ENCODE measurements at places on chromosomes 3 and 15.

GRCh38 chr3:76570436-76571057 is 469.4 kb upstream of the ROBO2 start:
- peak; percentile 67 for DNase-seq

DNA sequence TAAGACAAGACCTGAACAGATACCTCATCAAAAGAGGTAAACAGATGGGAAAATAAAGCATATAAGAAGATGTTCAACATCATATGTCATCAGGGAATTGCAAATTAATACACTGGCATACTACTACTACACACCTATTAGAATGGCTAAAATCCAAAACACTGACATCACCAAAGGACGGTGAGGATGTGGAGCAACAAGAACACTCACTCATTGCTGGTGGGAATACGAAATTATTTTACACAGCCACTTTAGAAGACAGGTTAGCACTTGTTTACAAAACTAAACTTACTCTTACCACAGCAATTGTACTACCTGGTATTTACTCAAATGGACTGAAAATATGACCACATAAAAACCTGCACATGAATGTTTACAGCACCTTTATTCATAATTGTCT is 119.6 kb downstream of the GSK3B start:
- DNase-seq, result no peak

- DNase-seq, result no peak
Measured at GRCh38 chr3:176974279-176974678, 223.0 kb downstream of the TBL1XR1 start.

DNA sequence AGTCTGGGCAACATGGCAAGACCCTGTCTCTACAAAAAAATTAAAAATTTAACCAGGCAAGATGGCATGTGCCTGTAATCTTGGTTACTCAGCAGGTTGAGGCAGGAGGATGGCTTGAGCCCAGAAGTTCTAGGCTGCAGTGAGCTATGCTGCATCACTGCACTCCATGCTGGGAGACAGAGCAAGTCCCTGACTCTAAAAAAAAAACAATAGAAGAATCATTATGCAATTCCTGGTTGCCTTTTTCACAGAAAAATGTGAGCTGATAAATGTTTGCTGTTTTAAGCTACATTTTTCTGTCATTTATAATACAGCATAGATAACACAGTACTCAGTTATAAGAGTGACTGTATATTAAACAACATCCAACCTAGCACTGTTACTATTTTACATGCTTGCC is 148.8 kb downstream of the SCAPER start:
- DNase-seq, result no peak

DNA sequence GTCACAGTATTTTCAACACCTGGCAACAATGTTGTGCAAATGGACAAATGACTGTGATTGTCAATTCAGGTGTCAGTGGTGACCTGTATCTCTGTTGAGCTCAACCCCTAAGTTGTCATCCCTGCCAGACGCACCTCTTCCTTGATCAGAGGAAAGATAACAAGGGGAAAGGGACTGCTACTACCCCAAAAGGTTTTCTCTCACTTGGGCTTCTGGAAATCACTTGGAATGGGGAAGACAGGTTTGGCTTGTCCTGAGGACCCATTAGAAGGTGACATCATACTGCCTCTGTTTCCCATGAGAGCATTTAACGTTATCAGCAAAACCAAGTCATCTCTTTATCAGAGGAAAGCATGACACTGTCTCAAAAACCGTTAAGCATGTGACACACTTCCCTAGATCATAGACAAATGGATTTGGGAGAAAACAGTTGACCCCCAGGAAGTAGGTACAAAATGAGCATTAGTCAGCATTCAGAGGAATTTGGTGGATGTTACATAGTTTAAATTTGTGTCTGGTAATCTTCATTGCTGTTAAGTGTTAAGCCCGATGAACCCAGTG is 769.5 kb downstream of the GRM7 start:
- no peak for DNase-seq

DNA sequence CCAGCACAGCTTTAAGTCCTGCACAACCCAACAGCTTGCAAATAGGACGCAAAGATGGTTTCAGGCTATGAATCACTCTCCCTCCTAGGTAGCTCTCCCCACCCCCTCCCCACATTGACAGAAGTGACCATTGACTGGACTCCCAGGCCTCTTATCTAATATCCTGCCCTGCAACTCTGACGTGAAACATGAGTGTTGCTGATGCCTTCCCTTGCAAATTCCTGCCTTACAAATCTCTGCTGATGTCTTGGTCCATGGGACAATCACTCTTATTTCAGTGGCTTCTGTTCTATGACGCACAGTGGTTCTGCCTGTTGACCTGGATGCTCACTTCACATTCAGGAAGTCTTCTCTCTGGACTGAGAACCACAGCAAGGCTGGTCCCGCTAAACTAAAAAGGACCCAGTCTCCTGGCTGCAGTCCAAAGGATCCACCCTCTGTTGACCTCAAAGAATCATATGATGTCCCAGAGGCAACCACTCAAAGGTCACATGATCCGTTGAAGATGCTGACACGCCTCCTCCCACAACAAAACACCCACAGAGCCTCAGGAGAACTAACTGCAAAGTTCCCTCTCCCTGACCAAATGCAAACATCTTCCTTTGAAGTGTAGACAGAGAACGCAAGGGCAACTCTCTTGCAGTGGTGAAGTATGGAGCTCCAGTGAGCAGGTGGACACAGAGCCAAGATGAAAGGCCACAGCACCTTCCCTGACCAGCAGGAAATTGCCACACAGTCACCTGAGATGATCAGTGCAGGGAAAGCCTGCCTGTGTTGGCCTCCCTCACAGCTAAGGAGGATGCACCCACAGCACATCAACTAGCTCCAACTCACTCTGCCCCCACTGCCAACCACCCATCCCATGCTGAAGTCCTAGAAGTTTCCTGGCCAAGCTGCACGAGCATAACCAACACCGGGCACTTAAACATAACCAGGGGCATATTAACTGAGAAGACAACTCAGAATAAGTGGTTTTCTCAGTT is 112.3 kb downstream of the ADAMTS17 start:
- DNase-seq, result no peak

GRCh38 chr15:76979996-76980520 is 14.9 kb upstream of the PSTPIP1 start:
- DNase-seq, result no peak

GRCh38 chr3:65376426-65376825 is 662.3 kb downstream of the MAGI1 start:
- no peak for DNase-seq

- no peak for DNase-seq
Measured at GRCh38 chr15:64009241-64009640, 37.0 kb downstream of the DAPK2 start.

- DNase-seq, result peak; percentile 80
Measured at GRCh38 chr15:35477312-35478262, 68.4 kb downstream of the DPH6 start.

- no peak for DNase-seq
Measured at GRCh38 chr3:182606905-182607504, 186.3 kb upstream of the ATP11B start.

GRCh38 chr3:147372525-147373027 is 33.8 kb downstream of the ZIC4 start:
- no peak for DNase-seq

GRCh38 chr15:34266751-34267150 is 41.9 kb downstream of the EMC4 start:
- no peak for DNase-seq

- DNase-seq, result no peak
Measured at GRCh38 chr3:3165241-3165640, 14.2 kb downstream of the CRBN start.

DNA sequence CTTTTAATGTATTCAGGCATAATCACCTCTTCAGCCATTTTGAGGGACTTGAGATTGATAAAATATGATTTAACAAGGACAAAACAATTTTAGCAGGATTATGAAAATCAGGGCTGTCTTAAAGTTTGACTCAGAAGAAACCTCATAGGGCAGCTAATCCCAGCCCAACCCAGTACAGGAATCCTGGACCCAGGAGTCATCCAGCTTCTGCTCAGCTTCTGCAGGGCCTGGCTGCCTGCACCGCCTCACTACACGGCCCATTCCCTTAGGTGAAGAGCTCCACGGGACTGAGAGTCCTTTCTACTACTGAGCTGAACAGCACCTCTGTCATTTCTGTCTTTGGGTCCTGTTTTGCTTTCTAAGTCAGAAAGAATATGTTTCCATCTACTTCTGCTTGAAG is 37.5 kb downstream of the ARHGAP31 start:
- DNase-seq, result no peak

- peak; percentile 81 for DNase-seq
Measured at GRCh38 chr3:155382396-155383042, 89.0 kb upstream of the STRIT1 start.

DNA sequence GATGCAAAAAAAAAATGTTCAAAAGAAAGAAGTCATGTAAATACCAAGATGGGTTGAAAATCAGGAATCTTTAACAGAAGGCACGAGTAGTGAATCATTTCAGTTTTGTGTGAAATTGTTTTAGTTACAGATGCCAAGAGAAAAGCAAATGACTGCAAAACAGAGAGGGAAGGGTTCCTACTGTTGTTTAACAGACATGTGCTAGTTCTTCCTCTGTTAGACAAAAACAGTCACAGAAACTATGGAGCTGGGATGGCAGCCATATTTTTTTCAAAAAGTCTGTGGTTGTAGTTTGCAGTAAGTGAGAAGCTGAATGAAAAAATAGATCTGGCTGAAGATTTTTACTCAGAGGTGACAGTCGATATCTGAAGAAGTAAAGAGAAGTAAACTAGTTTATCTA is 511.9 kb downstream of the ZIC1 start:
- no peak for DNase-seq

- DNase-seq, result no peak
Measured at GRCh38 chr3:73866846-73867245, 242.1 kb upstream of the PDZRN3 start.

Measured in brain (organoid and tissue), 16 donors.